ENCODE measurements at places on chromosomes 5 and 9. TPM values are rescaled to one million over a fixed set of nuclear protein-coding genes. Genes with fewer than 3 reads are reported as not detected.

INSL4 gene
- not detected for polyA plus RNA-seq

CMYA5 gene
- polyA plus RNA-seq, result not detected

ANKRD33B gene
- polyA plus RNA-seq, result 1.5 TPM

TXNDC8 gene
- not detected for polyA plus RNA-seq

ACO1 gene
- 8.9 TPM for polyA plus RNA-seq

PCDHGB2 gene
- 0.21 TPM for polyA plus RNA-seq
